ENCODE measurements at places on chromosomes 3 and 15.

DNA sequence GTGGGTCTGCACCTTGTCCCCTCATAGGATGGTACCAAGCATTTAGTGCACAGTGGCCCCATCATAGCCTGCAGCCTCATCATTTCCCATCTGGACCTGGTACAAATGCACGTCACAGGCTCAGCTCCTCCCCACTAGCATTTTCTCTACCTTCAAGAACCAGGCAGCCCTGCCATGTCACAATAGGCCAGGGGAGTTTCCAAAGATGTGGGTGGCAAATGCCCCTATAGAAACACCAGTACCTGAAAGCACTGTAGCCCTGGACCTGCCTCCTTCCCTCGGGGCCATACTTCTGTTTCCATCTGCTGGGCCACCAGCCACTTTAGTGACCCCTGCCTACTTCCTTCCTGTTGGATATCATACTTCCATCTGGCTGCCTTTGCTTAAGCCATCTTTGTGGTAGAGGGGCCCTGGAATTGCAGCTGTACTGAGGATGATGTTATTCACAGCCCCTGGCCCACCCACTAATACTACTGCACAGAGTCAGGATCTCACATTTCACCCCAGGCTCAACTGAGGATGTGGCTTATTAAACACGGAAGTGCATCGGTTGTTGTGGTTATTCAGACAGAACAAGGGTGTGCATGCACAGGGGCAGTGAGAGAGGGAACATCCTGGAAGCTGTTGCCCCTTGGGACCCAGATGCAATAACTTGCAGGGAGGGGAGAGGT is 3.8 kb downstream of the TCTA start:
- no peak for DNase-seq

GRCh38 chr3:95629802-95630201 is 1184.6 kb upstream of the EPHA6 start:
- no peak for DNase-seq

GRCh38 chr3:172218350-172219323 is 179.3 kb downstream of the FNDC3B start:
- DNase-seq = peak; percentile 53

DNA sequence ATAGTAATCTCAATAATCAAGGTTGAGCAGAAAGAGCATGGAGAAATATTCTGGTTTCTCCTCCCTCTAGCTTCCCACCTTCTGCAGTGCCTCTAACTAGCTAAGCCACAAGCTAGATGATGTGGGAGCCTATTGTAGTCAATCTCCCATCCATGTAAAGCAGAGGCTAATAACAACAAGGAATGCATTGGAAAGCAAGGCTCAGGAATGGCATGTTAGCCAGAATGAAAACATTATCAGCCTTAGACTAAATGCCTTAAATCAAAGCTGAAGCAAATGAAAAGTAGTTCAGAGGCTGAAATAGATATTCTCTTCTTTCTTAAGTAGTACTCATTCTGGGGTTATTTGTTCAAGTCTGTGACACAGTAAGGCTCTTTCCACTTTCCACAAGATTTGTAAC is 350.3 kb upstream of the DPPA4 start:
- DNase-seq = peak; percentile 8

DNA sequence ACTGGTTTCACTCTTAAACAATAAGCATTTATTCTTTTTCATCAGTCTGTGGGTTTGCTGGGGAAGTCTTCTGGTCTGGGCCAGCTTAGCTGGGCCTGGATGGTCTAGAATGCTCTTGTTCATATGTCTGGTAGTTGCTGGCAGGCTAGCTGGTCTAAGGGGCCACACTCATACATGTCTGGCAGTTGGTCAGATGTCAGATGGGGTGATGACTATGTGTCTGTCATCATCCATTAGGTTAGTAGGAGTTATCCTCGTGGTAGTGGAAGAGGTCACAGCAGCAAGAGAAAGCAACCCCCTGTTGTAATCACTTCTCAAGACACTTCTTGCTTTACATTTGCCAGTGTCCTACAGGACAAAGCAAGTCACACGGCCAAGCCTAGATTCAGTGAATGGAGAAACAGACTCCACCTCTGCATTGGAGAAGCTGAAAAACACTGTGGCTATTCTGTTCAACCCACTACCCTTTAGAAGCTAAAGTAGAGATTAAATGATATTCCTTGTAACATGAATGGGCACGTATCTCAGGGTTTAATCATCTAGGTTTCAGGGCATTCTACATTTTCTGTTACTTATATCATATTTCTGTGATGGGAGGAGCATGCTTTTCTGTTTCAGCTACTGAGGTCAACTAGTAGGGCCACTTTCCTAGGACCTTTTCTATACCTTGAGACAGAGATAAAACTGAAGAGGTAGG is 5.5 kb upstream of the ARID3B start:
- no peak for DNase-seq

- peak; percentile 66 for DNase-seq
Measured at GRCh38 chr3:57557085-57557537, 1.0 kb downstream of the PDE12 start.

DNA sequence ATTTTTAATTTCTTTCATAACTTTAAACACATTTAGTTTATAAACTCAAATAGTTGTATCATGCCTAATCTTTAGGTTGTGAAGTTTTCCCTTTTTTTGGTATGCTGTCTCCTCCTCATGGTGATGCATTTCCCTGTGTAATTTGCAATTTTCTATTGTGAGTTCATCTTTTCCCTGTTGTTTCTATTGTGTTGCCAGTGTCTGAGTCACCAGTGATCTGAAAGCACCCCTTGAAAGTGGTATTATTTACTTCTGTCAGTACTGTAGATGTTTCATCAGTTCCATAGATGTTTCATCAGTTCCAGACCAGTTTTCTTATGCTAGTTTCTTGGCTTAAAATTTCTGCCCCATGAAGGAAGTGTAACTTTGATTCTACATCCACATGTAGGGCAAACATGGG is 80.6 kb downstream of the OXSM start:
- DNase-seq = no peak

DNA sequence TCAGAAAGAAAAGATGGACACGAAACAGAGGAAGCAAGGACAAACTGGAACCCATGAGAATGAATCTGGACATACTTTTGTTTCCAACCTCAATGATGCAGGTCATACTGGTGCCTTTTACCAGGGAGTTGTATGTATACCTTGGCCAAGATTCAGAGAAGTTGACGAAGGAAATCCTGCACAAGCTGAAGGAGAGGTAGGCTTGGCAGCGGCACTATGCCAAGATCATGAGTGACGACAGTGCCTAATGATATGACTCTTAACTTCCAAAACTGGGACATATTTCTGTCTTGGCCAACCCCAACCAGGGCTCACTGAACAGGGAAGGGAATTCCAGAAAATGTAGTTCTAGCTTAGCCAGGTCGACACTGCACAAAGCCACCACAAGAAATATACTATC is 149.2 kb upstream of the SLCO3A1 start:
- DNase-seq = no peak

- peak; percentile 52 for DNase-seq
Measured at GRCh38 chr3:133488785-133489367, 84.6 kb upstream of the CDV3 start.

DNA sequence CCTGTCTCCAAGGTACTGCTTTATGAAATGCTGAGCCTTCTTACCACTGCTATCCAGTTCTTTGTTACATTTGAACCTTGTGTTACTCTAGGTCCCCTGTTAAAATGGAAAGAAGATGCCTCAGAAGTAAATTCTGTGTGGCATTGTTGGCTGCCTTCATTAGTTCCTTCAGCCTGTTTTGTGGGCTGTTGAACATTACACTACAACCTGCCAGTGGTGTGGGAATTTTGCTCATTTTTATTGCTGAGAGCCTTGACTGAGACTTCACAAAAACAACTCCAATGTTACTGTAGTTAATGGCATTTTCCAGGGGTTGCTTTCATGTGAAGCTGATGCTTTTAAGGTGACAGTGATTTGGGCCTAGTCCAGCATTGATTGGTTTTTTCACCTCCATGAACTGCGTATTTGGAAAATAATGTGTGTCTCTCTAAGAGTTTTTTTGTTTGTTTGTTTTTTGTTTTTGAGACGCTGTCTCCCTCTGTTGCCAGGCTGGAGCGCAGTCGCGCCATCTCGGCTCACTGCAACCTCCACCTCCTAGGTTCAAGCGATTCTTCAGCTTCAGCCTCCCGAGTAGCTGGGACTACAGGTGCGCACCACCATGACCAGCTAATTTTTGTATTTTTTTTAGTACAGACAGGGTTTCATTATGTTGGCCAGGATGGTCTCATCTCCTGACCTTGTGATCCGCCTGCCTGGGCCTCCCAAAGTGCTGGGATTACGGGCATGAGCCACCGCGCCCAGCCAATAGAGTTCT is 4.3 kb downstream of the MAPK6 start:
- no peak for DNase-seq

- no peak for DNase-seq
Measured at GRCh38 chr3:116640109-116640508, 69.5 kb upstream of the TUSC7 start.

GRCh38 chr3:18338827-18339514 is 86.2 kb downstream of the SATB1 start:
- DNase-seq = no peak

DNA sequence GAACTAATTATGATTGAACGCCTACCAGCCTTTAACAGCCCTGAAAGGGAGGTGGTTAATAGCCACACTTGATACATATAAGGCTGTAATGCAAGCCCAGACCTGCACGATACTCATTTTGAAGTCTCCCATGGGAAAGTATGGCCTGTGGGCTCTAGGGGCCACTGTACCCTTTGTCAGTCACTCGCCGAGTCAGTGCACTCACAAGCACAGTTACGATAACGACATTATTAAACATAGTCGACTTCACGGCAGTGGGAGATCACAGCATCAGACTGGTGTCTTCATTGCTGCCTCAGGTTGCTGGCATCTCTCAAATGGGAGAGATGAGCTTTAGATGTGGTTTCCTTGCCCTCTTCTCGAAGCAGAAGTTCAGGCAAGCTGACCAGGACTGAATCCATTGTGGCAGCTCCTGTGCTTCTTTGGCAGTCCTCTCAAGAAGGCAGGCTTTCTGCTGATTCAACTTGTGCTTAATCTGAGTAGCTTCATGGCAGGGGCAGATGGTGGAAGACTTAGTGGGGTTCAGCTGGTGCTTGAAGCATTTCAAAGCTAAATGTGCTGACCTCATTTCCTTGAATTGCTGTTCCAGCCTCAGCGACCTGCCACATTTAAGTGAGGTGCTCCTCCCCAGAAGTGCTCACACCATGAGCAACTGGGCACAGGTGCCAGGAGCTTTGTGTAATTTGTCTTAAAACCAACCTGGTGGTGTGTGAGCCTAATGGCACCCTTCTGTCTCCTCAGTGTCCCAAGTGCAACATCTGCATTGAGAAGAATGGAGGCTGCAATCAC is 15.8 kb upstream of the P4HTM start:
- DNase-seq = no peak

DNA sequence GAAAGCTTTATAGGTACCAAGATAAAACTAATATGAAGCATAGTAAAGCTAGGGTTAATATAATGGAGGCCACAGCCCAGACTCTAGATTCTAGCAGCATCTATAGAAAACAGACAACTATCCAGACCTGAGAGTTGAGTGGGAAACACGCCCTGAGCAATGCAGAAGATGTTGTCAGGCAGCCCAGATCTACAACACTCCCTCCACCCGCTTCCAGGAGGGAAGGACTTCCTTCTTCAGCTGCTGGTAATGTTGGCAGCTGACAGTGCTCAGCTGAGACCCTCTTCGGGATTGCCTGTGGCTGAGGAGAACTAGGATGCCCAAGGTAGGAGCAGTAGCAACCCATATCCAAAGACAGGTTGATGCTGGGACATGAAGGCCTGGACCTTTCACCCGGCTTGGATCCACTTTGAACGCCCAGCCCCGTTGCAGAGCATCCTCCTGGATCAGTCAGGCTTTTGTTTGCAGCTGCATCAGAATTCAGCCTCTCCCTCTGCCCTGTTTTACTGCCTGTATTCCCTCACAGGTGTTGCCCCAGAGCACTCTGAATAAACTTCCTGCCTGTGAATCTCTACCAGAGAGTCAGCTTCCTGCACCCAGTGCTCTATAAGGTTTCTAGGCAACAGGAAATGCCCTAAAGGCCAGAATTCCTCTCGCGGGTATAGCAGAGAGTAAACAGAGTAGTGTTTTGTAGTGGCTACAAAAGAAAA is 174.7 kb upstream of the IL12A start:
- DNase-seq = peak; percentile 32

DNA sequence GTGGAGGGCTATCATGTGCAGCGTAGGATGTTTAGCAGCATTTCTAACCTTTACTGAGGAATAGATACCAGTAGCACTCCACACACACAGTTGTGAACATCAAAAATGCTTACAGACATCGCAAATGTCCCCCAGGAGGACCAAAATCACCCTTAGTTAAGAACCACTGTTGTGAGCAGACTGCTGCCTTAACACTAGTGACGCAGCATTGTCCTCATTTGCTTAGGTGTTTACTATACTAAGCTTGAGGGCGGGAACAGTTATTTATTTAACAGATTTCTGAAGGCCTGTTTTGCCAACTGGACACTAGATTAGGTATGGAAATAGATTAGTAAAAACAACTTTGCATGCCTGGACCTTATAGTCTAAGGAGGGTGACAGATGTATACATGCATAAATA is 2.3 kb downstream of the PPP2R3A start:
- DNase-seq = no peak

DNA sequence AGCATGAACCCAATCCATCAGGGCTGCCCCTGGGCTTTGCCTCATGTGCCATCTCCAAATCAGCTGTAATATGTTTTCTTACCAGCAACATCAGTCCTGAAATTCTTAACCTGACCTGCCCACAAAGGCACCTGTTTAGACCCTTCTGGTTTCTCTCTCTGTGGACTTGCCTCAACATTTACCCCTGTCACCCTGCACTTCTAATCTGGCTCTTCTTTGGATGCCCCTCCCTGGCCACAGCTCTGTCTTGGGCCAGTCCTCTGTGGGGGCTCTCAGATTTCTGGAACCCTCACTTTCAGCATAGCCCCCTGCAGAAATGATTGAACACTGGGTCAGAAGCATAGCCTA is 168.7 kb upstream of the STAC start:
- DNase-seq = no peak

DNA sequence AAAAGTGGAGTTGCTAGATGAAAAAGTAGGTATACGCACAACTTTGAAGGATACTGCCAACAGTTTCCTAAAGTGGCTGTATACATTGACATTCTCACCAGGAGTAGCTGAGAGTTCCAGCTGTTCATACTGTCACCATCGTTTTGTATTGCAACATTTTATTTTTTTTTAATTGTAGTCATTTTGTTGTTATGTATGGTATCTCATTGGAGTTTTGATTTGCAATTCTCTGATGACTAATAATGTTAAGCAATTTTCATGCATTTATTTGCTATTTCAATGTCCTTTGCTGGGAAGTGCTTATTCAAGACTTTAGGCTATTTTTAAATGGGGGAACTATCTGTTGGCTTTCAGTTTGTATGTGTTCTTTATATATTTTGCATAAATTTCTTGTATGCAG is 185.1 kb upstream of the TGFBR2 start:
- DNase-seq = peak; percentile 83

DNA sequence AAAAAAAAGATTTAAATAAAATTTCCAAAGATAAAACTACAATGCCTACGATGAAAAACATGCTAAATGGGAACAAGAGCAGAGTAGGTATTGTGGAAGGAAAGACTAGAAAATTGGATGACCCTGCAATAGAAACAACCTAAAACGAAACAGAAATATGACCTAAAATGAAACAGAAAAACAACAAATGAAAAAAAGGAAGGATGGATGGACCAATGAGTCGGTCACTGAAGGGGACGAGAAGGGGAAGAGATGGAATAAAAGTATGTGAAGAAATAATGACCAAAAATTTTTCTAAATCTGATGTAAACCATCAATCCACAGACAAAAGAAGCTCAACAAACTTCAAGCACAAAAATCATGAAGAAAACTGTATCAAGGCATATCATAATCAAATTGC is 44.8 kb downstream of the TBC1D2B start:
- no peak for DNase-seq

- DNase-seq = no peak
Measured at GRCh38 chr15:81633889-81634288, 259.9 kb upstream of the TMC3 start.

- peak; percentile 79 for DNase-seq
Measured at GRCh38 chr3:169661361-169662131, 2.0 kb downstream of the MECOM start.

Measured in adipocyte (in vitro differentiated cells).